Central memory CD4-positive, alpha-beta T cell (primary cell): ENCODE measurements at places on chromosomes 5 and 9.

DNA sequence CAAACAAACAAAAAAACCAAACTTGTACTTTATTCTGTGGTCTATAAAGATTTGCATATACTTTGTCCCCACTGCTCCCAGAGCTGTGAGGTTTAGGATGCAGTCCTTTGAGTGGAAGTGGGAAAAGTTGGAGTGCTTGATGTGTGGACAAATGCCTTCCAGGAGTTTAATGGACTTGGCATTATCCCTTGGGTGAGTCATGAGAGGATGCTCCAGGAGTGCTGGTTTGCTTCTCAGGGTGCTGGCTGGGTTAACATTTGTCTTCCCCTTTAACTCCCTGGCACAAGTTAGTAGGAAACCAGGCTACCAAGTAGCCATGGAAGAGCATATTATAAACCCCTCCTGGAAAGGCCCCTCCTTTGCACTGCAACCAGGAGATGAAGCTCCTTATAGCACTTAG lies 417.4 kb upstream of the RIOK2 start:
- DNase-seq: no peak

DNA sequence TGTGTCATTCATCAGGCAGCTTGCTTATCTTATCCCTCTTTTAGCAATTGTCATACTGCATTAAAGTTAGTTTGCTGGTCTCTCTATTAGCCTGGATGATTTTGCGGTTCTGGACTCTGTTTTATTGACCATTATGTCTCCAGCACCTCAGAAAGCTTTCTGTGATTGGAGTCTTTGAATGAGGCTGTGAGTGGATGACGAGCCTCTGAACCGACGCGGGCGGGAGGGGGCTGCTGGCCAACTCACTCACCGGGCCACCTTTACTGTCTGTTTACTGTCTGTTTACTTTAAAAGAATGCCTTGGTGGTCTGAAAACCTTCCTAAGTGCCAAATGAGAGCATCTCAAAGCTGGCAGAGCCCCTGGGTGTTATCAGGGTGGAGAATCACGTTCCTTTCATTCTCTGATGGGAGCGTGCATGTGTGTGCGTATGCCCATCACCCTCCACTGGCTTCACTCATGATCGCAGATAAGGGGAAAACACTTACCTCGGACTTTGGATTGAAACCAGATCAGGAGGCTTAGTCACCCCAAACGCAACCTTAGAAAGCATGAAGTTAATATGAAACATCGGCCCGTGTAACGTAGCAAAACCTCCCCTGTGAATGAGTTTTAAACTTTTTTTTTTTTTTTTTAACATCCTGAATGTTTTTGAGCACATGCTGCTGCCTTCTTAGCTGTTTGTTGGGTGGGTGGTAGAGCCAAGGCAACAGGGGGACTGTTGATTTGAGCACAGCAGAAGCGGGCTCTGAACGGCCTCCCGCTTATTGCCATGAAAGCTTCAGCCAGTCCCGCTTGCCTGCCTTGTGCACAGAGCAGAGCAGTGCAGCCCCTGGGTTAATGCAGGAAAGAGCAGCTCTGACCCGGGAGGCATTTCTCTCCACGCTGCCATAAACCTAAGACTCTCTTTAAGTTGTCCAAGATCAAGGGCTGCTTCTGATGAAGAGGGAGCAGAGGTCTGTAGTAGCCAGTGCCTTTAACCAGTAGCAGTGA lies 173.6 kb downstream of the GADD45G start:
- DNase-seq: no peak

DNA sequence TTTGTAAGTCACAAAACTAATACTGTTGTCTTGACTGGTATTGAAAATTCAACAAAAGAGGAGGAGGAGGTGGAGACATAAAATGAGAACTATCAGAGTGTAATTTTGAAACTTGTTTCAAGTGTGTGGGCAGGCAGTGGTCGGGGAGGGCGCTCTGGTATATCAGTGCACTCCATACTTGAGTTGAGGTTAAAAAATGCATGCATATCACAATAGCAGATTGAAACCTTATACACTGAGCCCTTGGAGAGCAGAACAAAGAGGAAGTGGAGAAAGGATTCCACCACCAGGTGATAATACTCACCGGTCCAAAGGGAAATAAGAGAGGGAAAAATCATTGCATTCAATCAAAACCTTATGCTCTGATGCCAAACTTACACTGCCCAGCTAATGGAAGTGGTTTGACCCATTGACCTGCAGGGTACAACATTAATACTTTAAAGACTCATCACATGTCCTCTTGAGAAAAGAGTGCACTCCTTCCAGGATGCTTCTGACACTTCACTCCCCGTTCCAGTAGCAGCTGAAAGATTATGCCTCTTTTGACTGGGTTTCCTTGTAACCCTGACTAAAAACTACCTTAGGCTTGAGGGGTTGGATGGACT lies 79.5 kb upstream of the FAM169A start:
- no peak for DNase-seq

GRCh38 chr5:176619569-176620332 lies 9.8 kb upstream of the GPRIN1 start:
- DNase-seq: no peak

DNA sequence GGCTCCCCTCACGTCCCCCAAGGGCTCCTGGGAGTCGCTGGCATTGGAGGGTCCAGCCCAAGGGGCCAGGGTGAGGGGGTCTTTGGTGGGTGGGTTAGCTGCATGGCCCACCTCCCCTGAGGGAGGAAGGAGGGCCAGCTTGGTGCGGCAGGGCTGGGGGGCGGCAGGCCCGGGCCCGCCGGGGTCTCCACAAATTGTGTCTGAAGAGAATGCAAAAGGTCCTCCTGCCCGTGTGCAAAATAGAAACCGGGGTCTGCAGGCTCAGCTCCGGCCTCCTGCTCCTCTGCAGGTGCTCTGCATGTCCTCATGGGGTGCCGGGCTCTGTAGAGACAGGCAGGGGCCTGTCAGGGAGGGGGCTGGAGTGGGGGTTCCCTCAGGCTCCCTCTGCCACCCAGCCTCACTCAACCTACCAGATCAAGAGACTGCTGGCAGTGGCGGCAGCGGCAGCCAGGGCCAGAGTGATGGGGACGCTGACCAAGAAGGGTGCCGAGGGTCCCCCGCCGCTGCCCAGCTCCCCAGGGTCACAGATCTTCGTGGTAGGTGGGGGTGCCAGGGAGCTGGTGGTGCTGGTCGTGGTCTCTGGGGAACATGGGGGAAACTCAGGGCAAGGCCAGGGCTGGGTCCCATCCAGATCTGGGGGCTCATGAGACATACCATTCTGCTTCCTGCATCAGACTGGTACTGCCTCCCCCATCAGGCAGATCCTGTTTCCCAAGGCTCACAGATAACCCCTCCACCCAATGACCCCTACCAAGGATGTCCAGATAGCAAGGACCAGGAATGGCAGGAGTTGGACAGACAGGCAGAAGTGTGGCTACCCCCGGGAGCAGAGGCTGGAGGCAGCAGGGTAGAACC lies 29.2 kb upstream of the ENHO start:
- no peak for DNase-seq

- no peak for DNase-seq
These were observed 579 bp upstream of the ASTN2 start for GRCh38 chr9:117415358-117415914.
